AG20443 (cell line): ENCODE measurements at places on chromosomes 11 and 22.

GRCh38 chr11:20122131-20122530 is 38.1 kb downstream of the DBX1 start:
- DNase-seq, result no peak

DNA sequence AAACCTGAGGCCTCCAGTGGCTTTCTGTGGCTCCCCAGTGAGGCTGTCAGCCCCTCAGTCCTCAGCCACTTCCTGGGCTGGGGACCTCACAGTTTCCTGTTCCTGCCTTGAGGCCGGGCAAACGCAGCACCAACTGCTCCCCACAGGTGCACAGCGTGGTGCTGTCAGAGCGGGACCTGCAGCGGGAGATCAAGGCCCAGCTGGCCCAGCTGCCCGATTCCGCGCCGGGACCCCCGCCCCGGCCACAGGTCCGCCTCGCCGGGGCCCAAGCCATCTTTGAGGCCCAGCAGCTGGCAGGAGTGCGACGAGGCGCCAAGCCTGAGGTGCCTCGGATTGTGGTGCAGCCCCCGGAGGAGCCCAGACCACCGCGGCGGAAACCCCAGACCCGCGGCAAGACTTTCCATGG is 5.4 kb downstream of the TBC1D10C start:
- no peak for DNase-seq

GRCh38 chr11:115169251-115169650 is 335.0 kb downstream of the CADM1 start:
- DNase-seq, result peak; percentile 24

DNA sequence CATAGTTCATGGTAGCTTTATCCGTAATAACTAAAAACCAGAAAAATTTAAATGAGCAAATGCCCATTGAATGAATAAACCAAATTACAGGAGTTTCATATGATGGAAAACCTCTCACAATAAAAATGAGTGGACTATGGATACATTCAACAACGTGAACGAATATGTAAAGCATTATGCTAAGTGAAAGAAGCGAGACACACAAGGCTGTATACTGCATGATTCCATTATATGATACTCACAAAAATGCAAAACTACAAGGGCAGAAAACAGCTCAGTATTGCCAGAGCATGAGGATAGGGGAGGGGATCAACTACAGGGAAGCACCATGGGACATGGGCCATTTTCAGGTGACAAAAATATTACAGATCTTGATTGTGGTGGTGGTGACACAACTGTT is 22.2 kb downstream of the DDI1 start:
- no peak for DNase-seq

DNA sequence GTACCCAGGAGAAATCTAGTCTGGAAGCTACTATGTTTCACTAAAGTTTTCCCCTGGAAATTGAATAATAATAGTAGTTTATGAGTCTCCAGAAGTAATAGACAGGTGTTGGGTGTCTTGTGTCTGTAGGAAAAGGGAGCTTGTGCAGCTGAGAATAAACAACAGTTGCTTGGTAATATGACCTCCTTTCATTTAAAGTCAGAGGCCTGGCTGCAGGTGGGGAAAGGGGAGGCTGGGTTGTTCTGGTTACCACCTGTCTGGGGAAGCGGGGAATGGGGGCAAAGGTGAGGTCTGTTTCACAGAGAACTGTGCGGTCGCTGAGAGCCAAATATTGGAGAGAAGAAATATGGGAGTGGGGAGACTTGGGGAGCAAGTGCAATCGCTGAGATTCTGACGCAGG is 3.3 kb upstream of the GRAMD1B start:
- DNase-seq, result no peak

- DNase-seq, result no peak
These were observed 49.3 kb downstream of the WNT11 start for GRCh38 chr11:76156971-76157427.

GRCh38 chr11:48017105-48017830 is 36.9 kb downstream of the PTPRJ start:
- DNase-seq, result no peak

- no peak for DNase-seq
These were observed 31.3 kb upstream of the LRRC55 start for GRCh38 chr11:57150454-57150917.

GRCh38 chr11:133999355-133999754 is 42.6 kb upstream of the IGSF9B start:
- no peak for DNase-seq

DNA sequence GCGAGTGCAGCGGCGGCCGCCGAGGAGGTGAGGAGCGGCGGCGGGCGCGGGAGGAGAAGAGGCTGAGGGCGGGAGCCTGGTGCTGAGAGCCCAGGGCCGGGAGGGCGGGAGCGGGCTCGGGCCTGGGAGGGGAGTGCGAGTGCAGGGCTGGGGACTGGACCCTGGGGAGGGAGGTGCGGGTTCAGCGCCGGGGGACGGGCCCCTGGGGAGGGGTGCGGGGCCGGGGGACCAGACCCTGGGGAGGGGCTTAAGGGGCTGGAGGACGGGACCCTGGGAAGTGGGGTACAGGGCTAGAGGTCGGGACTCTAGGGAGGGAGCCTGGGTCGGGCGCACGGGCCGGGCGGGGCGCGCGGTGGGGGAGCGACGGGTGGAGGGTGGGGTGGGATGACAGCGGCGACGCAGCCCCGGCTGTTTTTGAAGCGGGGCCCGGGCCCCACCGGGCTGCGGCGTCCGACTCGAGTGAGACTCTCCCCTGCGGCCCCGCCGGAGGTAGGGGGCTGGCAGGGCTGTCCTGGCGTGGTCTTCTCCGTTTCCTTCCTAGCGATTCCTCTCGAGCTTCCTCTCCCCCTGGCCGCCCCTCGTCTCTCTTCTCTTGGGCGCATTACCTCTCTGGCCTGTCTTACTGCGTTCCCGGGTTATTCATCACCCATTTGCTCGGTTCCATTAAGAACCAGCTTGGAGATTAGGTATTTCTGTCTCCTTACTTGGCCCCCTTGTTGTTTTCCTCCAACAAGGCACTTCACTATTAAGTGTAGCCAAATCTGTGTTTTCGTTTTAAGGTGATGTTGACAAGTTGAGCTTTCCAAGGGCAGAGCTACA is 754 bp downstream of the NUP50 start:
- peak; percentile 43 for DNase-seq

GRCh38 chr11:118295815-118296454 is 8.6 kb upstream of the CD3E start:
- no peak for DNase-seq

DNA sequence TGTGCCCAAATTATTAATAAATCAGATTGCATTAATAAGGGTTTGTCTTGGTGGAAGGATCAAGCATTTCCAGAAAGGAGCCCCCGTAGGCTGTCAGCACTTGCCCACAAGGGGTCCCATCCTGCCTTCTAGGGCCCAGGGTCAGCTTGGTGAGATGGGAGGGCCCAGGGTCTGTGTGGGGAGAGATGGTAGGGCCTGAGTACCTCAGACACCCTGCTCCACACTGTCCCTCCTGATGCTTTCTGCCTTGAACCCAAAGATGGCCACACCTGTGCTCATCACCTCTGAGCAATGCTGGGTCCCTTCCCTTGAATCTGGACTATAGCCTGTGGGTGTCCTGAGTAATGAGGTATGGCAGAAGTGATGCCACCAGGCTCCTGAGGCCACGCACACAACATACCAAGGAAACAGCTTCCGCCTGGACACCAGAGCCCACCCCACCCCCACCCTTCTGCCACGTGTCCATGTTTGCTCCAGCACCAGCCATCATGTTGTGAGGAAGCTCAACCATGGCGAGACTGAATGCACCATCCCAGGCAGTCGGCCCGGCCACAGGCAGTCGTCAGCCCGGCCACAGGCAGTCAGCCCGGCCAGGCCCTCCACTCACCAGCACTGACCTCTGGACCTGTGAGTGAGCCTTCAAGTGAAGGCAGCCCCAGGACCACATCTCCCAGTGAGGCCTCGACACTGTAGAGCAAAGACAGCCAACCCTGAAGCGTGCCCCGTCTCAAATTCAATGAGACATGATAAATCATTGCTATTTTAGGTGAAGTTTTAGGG is 6.8 kb downstream of the BET1L start:
- no peak for DNase-seq

DNA sequence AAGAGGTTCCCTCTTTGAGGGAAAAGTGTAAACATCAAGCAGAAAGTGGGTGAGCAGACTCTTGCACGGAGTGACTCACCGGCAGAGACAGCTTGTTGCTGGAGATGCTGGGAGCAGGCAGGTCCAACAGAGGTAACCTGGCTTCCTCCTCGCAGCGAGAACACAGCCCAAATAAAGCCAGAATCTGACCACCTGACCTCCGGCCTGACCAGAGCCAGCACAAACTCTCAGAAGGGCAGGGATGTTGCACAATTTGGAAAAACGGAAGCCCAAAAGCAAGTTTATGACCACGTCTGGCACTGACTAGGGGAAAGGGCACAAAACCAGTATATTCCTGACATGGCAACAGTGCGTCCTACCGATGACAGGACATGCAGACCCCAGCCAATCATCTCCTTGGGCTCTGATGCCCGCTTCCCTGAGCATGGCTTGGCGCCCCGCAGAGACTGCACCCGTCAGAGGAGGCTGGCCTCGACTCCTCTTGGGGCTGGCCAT is 5.4 kb downstream of the SMCO4 start:
- DNase-seq, result peak; percentile 49

- DNase-seq, result no peak
These were observed 33.6 kb upstream of the SUSD2 start for GRCh38 chr22:24147666-24148065.

DNA sequence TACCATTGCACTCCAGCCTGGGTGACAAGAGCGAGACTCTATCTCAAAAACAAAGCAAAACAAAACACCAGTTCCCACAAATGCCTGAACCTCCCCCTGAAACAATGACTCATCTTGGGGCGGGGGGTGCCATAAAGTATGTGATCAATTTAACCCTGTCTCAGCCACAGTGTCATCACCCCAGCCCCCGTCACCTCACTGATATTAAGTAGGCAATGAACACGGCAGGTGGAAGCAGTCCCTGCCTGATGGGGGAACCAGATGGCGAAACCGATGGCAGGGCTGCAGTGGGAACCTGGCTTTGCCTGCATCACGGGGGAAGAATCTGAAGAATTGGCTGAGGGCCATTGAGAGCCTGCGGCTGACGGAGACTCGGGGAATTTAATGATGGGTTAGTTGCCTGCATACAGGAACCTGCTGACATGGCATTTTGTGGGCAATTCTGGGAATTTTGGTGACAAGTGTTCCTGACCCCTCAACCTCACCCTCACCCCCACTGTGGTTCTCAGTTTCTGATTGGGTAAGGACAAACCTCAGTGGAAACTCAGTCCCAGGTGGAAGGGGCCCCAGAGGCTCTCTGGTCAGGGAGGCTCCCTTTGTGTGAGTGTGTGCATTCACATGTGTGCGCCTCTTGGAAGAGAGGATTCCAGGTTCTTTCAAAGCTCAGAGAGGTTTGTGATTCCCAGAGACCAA is 39.1 kb upstream of the SHISAL1 start:
- DNase-seq, result peak; percentile 92

DNA sequence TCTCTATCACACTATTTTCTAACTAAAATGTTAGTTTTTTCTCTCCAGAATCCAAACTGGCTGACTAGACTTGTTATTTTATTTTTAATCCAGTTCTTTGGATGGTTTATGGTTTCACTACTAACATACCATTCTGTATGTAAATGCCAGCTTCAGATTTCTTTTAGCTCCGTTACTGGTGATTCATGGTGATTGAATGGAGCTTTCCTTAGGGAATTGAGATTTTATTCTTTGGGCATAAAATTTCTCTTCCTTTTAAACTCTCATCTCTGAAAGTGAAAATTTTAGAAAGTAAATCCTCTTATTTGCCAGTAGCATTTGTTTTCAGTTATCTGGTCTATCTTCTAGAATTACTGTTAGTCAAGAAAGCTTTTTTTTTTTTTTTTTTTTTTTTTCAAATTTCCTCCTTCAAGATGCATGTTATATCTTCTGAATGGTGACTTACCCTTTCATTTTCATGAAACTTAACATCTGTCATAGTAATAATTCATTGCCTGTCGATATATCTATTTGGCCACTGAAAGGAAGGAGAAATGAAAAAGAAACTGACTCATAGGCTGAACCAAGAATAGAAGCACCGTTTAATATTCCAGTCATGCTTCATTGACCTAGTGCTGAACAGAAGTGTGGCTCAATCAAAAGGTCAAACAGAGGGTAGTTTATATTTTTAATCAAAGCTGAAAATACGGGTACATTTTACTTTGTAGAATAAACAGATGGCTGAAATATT is 6.4 kb downstream of the ENDOD1 start:
- DNase-seq, result peak; percentile 42

- DNase-seq, result no peak
These were observed 21.3 kb downstream of the TRMU start for GRCh38 chr22:46356496-46357480.

GRCh38 chr22:32685512-32685911 is 116.0 kb upstream of the TIMP3 start:
- no peak for DNase-seq

GRCh38 chr11:60813324-60813723 is 28.2 kb downstream of the MS4A10 start:
- DNase-seq, result no peak

- peak; percentile 62 for DNase-seq
These were observed at the start of gene DCHS1 for GRCh38 chr11:6655790-6656583. Gene DCHS1 (minus strand): TSS chr11:6655809. CDS start chr11:6641613, 14,196 bp downstream.

GRCh38 chr22:34886391-34886790 is 179.6 kb upstream of the ISX start:
- peak; percentile 60 for DNase-seq
